ENCODE measurements at places on chromosomes 1 and 21. TPM values are rescaled to one million over a fixed set of nuclear protein-coding genes. Genes with fewer than 3 reads are reported as not detected.

DNA sequence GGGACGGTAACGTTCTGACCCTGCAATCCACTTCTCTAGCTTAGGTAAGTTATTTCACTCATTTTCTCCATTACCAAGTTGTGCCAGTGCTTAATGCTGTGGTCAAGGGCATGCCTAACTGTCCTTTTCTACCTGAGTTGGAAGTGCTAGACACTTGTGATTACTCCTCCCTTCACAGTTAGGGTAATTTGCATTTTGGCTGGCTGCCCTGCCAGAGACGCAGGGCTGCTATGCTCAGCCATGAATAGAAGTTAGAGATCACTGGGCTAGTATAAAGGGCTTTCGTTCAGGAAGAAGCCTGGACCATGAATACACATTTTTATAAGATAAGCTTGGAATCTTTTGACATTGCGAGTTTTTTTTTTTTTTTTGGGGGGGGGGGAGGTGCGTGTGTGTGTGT is 633.2 kb upstream of the NEGR1 start:
- no peak overlapping the region for H3K4me3 ChIP-seq
- H3K27ac ChIP-seq = no peak overlapping the region
- H3K27me3 ChIP-seq = no peaks in the 10 kb centered on the region
- H3K4me1 ChIP-seq = no peaks in the 10 kb centered on the region
- no peaks in the 10 kb centered on the region for H3K36me3 ChIP-seq

The ATF3 gene
- 28.9 TPM for total RNA-seq

The CD1E gene
- total RNA-seq = 3.8 TPM

The EPHA2 gene
- 44.8 TPM for total RNA-seq

GRCh38 chr1:228210076-228210651 is 2.3 kb downstream of the OBSCN start:
- H3K4me1 ChIP-seq = peaks cover 7% of the 10 kb centered on the region
- peaks cover 4% of the 10 kb centered on the region for H3K27me3 ChIP-seq
- H3K27ac ChIP-seq = no peak overlapping the region
- no peaks in the 10 kb centered on the region for H3K36me3 ChIP-seq

The CD52 gene
- 348 TPM for total RNA-seq

DNA sequence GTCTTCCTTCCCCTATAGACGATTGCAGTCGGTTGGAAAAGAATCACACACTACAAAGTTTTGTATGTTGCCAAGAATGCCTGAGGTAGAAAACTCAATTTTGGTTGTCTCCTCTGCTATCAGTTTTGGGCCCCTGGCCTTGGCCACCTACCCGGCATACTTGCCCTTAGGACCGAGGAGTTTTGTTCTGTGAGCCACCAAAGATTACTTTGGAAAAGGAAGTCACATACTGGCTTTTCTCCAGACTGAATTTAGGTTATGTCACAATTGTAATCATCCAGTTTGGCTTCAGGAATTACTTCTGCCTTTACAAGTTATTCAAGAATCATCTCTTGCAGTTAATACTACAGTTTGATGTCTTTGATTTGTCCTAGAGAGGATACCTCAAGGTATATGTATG is 71.4 kb downstream of the RGL1 start:
- no peak overlapping the region for H3K4me3 ChIP-seq
- no peak for DNase-seq
- H3K27ac ChIP-seq = peak overlapping the region; percentile 39
- peaks cover 76% of the 10 kb centered on the region for H3K4me1 ChIP-seq
- peaks cover 4% of the 10 kb centered on the region for H3K36me3 ChIP-seq

GRCh38 chr1:154760469-154760933 is 109.6 kb downstream of the KCNN3 start:
- H3K27me3 ChIP-seq = peaks cover 19% of the 10 kb centered on the region
- no peak overlapping the region for H3K27ac ChIP-seq
- DNase-seq = peak; percentile 91
- no peaks in the 10 kb centered on the region for H3K36me3 ChIP-seq
- H3K4me3 ChIP-seq = peak overlapping the region; percentile 42

DNA sequence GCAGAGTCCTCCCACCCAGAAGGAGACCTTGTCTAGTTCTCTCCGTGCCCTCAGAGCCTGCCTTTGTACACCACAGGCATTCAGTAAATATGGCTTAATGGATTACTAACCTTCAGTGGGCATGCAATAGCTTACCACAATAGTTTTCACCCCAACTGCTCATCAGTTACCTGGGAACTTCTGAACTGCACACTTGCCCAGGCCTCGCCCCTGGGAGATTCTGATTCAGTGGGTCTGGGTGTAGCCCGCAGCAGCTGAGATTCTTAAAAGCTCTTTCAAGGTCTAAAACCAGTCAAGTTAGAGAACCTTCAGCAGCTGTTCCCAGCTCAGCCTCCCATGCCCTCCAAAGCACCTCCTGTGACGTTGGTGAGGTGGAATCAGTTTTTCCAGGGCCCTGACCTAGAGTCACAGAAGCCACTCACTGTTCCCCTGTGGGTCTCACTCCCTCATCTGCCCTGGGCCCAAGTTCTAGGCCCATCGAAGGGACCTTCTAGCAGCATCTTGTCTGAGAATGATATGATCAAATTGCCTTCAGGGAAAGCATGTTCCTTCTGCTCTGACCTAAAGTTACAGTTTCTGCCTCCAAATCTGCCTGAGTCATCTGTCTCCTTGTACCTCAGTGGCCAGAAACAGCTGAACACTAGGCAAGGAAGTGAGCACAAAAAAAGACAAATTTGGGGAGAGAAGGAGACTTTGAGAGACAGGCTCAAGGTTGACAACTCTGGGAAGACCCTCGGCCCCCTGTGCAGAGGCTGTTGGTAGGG is 10.8 kb downstream of the ASAP3 start:
- peaks cover 13% of the 10 kb centered on the region for H3K4me1 ChIP-seq
- no peaks in the 10 kb centered on the region for H3K27me3 ChIP-seq
- no peak for DNase-seq
- H3K27ac ChIP-seq = no peak overlapping the region
- H3K36me3 ChIP-seq = no peaks in the 10 kb centered on the region

GRCh38 chr1:105785021-105785420 is 1271.5 kb upstream of the PRMT6 start:
- no peak for DNase-seq
- H3K27me3 ChIP-seq = no peaks in the 10 kb centered on the region
- H3K4me3 ChIP-seq = no peak overlapping the region
- no peaks in the 10 kb centered on the region for H3K4me1 ChIP-seq
- no peak overlapping the region for H3K27ac ChIP-seq
- H3K36me3 ChIP-seq = no peaks in the 10 kb centered on the region

The C1orf87 gene
- total RNA-seq = 1.7 TPM

The ZNF124 gene
- total RNA-seq = 23.5 TPM

DNA sequence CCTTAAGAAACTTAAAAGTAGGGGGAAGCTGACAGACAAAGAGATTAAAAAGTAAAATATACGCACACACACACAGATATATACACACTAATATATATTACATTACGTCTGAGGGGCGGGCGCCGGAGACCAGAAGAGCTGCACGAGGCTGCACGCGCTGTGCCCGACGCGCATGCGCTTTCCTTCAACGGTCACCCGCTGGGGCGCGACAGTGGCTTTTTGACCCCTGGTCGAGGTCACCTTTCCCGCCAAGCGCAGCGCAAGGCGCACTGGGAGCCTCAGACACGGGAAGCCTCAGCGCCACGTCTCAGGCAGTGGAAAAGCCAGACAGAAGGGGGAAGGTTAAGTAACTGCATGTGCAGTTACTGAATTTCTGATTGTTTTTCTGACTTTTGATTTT is at the start of gene HORMAD1:
TSS of gene HORMAD1 (minus strand) at position 193 of the 400 bp plus-strand sequence. CDS start 1,390 bp downstream, outside the sequence.
- no peaks in the 10 kb centered on the region for H3K36me3 ChIP-seq
- DNase-seq = no peak
- H3K27me3 ChIP-seq = no peaks in the 10 kb centered on the region
- H3K4me1 ChIP-seq = no peaks in the 10 kb centered on the region
- H3K27ac ChIP-seq = no peak within 1 kb of the TSS

The PAQR6 gene
- 1.9 TPM for total RNA-seq

DNA sequence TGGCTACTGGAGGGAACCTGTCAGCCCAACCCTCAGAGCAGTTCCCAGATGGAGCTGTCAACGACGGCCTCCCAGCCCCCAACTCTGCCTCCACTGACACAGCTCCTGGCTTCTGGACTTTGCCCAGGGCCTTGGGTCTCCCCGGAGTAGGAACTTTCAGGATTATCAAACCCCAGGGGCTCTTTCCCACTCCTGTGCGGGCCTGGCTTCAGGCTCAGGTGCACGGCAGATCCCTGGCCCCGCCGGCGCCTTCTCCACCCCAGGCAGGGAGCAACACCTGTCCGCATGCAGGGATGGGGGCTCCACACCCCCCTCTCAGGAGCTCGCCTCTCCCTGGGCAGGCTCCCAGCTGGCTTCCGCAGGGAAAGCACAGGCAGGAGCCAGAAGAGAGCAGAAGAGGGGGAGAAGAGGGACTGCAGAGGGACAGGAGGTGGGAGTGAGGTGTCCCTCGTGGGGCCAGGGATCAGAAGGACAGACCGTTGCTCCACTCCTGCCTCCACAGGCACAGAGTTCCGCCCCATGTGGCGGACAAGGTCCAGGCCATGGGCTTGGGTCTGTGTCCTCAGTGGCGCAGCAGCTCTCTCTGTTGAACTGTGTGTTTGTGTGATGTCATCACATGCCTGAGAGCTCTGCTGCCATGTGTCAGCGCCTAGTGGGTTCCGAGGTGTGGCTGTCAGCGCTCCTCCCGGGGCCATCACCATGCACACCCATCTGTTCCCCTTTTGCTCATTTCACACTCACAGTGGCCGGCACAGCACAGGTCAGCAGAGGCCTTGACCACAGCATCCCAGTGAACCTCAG is 107.7 kb downstream of the PDE9A start:
- no peak overlapping the region for H3K4me3 ChIP-seq
- no peaks in the 10 kb centered on the region for H3K27me3 ChIP-seq
- H3K36me3 ChIP-seq = no peaks in the 10 kb centered on the region
- no peak overlapping the region for H3K27ac ChIP-seq
- no peaks in the 10 kb centered on the region for H3K4me1 ChIP-seq

GRCh38 chr1:46301406-46301807 is 2.0 kb downstream of the LRRC41 start:
- peaks cover 17% of the 10 kb centered on the region for H3K36me3 ChIP-seq
- peaks cover 31% of the 10 kb centered on the region for H3K4me1 ChIP-seq
- H3K4me3 ChIP-seq = peak overlapping the region; percentile 98
- DNase-seq = no peak
- H3K27ac ChIP-seq = peak overlapping the region; percentile 98

- H3K4me3 ChIP-seq = no peak overlapping the region
- no peaks in the 10 kb centered on the region for H3K27me3 ChIP-seq
- DNase-seq = no peak
- H3K27ac ChIP-seq = no peak overlapping the region
These were observed 197.4 kb downstream of the ADGRL2 start for GRCh38 chr1:81998165-81998564.

The GLIS1 gene
- 0.14 TPM for total RNA-seq

DNA sequence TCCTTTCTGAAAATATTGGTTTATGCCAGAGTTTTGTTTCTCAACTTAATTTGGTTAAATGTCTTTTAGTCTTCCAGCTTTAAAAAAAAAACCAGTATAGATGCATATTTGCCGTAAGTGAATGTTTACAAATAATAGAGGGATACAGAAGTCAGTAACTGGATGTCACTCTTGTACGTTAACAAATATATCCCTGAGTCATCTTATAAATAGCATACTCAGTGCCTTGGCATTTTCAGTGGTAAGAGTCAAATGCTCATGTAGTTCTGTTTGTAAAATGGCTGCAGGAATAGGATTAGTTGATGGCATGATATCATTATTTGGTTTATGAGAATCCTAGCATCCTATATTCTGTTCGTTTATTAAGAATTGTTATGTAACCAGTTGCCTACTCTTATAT is 55.4 kb downstream of the SPEN start:
- H3K36me3 ChIP-seq = peaks cover 3% of the 10 kb centered on the region
- H3K4me3 ChIP-seq = no peak overlapping the region
- DNase-seq = no peak
- H3K27me3 ChIP-seq = no peaks in the 10 kb centered on the region
- no peak overlapping the region for H3K27ac ChIP-seq
- H3K4me1 ChIP-seq = peaks cover 28% of the 10 kb centered on the region

GRCh38 chr1:181100015-181100905 is 11.8 kb downstream of the IER5 start:
- H3K36me3 ChIP-seq = no peaks in the 10 kb centered on the region
- no peaks in the 10 kb centered on the region for H3K27me3 ChIP-seq
- no peak for DNase-seq

DNA sequence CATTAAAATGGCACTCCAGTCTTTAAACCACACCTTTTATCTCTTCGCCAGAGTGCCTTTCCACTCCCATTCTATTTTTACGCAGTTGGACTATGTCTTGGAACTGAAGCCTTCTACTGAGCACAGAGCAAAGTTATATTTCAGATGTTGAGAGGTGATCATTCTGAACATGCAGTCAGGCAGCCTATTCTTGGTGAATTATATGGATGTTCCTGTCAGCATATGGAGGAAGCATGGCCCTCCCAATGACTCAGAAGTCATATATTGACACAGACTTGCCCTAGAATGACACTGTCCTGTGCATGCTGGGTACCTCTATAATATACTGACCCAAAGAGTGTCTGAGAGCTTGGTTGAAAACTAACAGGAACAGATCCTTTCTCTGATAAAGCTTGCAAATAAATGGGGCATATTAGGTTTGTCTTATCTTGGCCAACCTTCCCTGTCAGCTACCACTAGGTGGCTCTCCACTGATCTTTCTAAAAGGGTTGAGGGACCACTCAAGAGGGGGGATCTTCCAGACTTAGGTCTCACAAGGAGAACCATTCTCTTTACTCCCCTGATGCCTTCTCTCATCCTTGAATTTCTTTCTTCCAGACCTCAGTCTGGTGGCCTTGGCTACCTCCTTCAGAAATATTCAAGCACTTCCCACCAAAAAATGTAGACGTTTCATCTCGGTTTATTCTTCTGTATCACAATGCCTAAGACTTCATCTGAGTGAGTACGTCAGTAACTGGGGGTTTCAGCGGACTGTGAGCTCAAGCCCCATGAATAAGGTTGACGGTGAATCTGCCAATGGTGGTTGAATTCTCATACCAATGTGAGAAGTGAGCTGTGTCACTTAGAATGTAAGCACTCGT is 11.8 kb upstream of the ALG14 start:
- H3K4me3 ChIP-seq = no peak overlapping the region
- no peaks in the 10 kb centered on the region for H3K4me1 ChIP-seq
- H3K27ac ChIP-seq = no peak overlapping the region
- H3K36me3 ChIP-seq = no peaks in the 10 kb centered on the region

DNA sequence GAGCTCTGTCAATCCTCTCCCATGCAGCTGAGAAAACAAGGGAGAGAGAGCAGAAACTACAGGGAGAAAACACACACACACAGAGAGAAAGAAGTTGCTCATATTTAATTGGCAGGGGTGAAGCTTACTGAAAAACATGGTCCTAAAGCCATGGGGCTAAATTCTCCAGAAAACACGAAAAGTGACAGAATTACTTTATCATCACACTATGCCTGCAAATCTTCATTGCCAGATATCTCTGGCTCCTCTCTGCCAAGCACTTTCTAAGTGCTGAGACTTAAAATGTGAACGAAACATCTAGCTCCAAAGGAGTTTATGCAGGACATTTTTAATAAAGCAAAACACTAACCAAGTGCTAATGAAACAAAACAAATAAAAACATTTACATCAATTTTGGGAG is 134.1 kb downstream of the DAB1 start:
- H3K4me1 ChIP-seq = no peaks in the 10 kb centered on the region
- H3K36me3 ChIP-seq = no peaks in the 10 kb centered on the region
- no peak for DNase-seq
- peaks cover 4% of the 10 kb centered on the region for H3K27me3 ChIP-seq

The C8B gene
- total RNA-seq = not detected

- no peaks in the 10 kb centered on the region for H3K27me3 ChIP-seq
- no peak overlapping the region for H3K27ac ChIP-seq
- DNase-seq = no peak
- no peak overlapping the region for H3K4me3 ChIP-seq
- H3K36me3 ChIP-seq = no peaks in the 10 kb centered on the region
These were observed 385.0 kb downstream of the SMYD3 start for GRCh38 chr1:246122071-246122470.

Data from upper lobe of right lung (tissue), 1 donor.